ENCODE measurements at places on chromosomes 12 and 14.

- DNase-seq, result no peak
Observed at GRCh38 chr14:39558525-39558924, 126.3 kb upstream of the FBXO33 start.

GRCh38 chr14:24706351-24706750, 72.4 kb upstream of the GZMB start:
- DNase-seq, result no peak

DNA sequence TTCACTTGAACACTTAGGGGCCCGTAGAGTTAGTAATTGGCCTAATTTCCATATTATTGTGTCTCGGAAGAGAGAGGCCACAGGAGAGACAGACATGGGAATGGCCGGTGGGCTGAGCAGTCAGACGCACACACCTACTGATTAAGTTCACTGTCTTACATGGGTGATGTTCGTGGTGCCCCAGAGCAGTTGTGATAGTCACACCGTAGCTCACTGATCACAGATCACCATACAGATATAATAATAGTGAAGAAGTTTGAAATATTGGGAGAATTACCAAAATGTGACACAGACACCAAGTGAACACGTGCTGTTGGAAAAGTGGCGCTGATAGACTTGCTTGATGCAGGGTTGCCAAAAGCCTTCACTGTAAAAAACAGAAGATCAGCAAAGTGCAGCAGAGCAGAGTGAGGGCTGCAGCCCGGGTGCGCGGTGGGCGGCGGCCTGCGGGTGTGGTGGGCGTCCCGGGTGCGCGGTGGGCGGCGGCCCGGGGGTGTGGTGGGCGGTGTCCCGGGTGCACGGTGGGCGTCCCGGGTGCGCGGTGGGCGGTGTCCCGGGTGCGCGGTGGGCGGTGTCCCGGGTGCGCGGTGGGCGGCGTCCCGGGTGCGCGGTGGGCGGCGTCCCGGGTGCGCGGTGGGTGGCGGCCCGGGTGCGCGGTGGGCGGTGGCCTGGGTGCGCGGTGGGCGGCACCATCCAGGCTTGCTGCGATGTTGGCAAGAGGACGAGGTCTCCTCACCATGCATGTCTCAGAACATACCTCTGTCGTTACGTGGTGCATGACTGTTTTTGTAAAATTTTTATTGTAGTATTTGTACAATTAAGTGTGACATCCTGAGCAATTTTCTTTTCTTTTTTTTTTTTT, 34.3 kb upstream of the TEX22 start:
- DNase-seq, result peak; percentile 15

- no peak for DNase-seq
Observed at GRCh38 chr12:11821386-11822080, 172.1 kb downstream of the ETV6 start.

DNA sequence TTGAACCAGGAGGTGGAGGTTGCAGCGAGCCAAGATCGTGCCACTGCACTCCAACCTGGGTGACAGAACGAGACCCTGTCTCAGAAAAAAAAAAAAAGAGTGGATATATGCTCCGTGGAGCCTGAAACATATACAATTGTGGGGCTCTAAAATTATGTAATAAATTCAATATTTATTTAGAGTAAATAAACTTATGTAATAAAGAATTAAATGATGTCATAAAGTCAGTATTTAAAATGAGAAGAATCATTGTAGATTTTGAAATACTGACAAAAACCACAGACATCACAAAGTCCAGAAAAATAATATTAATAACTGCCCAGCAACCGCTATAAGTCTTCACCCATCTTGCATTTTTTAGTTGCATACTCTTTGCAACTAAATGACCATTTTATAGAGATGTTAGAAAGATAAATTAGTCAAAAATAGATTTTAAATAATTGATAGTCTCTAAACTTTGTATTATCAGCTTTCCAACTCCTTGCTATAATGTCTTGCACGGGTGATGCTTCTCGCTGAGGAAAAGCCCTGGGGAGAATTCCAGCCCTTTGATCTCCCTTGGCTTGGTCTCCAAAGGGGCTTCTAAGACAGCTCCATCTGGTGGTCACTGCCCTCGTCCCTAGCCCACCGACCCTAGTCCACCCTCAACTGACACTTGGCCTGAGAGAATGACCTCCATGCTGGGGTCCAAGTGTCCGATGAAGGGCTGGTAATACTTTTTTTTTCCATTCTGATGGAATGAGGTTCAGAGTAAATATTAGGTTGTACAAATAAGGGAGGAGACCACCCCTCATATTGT, 7.9 kb upstream of the TMBIM6 start:
- DNase-seq, result no peak

DNA sequence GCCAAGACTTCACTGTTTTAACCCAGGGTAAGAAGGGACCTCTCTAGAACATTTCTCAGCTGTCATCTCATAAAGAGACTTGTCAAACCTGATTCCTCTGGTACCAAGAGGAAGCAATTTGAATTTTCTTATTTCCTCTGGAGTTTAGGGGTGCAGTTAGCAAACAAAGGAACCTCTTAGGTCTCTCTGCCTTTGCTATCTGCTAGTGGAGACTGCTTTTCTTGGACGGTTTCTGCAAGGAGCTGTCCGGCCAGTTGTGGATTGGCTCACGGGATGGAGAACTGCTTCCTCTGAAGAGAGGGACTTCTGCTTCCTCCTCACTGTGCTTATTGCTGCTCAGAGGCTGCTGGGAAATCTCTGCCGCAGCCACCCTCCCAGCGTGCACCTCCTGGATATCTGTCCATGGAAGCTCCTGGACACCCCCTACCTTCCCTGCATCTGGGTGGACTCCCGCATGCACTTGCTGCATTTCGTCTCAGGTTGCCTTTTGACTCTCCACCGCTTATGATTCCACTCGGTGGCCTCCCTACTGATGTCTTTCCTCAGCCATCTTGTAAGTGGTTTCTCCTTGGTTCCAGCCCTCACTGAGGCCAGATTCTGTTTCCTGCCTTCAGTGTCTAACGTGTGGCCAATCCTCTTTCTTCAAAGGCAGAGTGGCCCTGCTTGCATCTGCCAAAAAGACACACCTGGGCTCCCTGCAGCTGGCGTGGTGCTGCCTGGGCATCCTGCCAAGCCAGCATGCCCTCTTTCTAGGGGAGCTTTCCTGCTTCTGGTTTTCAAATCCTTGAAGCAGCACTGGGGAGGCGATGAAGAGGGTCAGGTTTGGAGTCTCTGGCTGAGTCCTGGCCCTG, 187.3 kb downstream of the CHST11 start:
- no peak for DNase-seq

Data from AG04450 (cell line).